ENCODE measurements at places on chromosomes 2 and 18.

DNA sequence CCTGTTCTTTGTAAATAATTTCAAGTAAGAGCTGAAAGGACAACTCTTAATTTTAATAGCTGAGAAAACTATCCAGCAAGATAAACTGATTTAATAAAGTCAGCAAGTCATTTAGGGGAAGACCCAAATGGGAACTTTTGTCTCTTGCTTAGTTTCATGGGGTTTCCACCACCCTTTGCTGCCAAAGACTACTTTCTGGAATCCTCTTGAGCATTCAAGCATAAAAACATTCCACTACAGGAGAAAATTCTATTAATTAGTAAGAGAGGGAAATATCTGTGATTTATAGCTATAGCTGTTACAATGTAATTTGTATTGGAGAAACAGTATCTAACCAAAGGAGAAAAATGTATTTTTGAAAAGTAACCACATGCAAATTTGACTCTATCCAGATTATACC lies 20.6 kb downstream of the EFEMP1 start:
- no peak for DNase-seq

DNA sequence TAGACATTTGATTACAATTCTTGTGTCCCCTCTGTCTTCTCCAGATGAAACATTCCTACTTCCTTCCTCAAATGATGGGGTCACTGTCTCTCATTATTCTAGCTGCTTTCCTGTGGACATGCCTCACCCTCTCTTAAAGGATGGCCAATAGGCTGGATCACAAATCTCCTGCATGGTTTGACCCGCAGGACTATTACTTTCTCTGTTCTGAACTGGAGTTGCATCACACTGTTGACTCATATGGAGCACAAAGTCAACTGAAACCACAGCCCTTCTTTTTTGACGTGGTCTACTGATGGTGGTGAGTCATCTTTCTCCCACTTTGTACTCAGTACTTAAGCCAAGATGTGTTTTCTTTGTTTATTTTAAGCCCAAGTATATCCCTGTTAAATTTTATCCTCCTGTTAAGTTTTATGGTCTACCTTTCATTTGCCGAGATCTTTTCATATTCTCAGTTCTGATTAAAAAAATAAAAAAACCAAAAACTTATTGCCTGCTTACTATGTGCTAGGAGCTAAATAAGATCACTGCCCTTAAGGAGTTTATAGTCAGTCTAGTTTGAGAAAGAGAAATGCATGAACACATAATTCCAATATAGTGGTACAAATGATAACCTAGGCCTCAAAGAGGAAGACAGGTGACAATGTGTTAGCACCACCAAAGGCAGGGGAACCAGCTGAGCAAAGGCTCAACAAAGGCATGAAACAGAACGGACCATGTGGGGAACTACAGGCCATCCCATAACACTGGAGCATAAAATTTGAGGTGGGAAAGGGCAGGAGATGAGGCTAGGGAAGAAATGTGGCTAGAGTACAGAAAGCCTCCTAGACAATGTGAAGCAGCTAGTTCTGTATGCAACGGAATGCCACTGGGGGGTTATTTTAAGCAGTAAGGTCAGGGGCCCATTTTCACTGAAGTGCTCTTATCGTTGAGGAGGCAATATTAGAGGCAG lies 67.6 kb upstream of the ZFP36L2 start:
- no peak for DNase-seq

GRCh38 chr2:10208736-10209135 lies 86.2 kb downstream of the RRM2 start:
- no peak for DNase-seq

DNA sequence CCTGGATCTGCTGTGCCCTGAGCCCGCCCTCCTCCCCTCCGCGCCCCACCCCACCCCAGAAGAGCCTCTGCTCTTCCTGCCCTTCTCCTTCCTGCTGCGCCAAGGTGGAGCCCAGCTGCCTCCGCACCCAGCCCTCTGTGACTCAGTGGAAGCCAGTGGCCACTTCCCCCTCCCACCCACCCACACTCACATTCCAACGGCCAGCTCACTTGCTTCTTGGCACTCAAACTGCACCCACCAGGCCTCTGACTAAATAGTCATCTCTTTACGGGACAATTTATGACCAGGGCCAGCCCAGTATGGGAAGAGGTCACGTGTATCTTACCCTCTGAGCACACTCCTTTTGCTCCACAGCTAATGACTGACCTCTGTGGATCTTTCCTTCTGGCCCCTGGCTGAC lies 150.4 kb upstream of the SLC1A4 start:
- DNase-seq: no peak

DNA sequence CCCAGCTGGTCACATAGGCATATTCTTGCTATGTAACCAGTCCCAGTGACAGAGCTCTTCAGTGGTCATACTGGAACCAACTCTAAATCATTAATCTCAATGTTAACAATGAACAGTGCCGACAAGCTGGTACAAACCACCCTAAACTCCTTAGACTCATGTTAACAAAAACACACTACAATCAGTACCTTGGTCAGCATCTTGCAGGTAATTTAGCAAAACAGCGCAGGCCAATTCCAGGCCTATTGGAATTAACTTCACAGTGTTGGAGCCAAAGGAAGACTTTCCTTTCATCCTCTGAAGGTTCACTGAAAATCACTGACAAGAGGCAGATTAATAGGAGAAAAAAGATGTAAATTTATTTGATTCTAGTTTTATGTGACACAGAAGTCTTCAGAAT lies 396.4 kb downstream of the PIK3C3 start:
- DNase-seq: no peak

DNA sequence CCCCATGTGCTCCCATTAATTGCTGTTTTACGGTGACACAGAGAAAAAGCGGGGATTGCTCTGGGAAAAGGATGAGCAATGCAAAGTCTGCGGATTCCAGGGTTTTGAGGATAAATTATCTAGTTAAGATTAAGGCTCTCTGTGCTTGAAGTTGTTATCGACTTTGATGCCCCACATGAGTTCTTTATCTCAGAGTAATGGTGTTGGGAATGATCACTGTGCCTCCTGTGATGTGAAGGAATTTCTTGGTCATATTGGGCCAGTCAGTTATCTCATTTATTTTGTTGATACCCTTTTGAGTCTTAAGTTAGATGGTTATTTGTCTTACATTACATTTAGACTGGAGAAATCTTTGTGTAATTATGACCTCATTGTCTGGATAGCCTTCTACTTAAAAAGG lies 184.6 kb upstream of the MEX3C start:
- no peak for DNase-seq

GRCh38 chr2:85470850-85471800 lies 52.6 kb downstream of the SH2D6 start:
- no peak for DNase-seq

All from activated CD4-positive, alpha-beta T cell treated with anti-CD3 and anti-CD28 coated beads, Interleukin-2, amount 50 U/mL, for 1 hour (primary cell).